Naive thymus-derived CD8-positive, alpha-beta T cell (primary cell): ENCODE measurements at places on chromosomes 2 and 18. TPM values are rescaled to one million over a fixed set of nuclear protein-coding genes. Genes with fewer than 3 reads are reported as not detected.

Gene EFR3B
- 0.05 TPM for total RNA-seq

Gene ASB18
- total RNA-seq = not detected

Gene EGR4
- total RNA-seq = not detected

Gene SATB2
- 0.49 TPM for total RNA-seq

Gene UNC80
- not detected for total RNA-seq

Gene LRATD1
- total RNA-seq = not detected

Gene LIPG
- not detected for total RNA-seq

Gene GPAT2
- total RNA-seq = 9.9 TPM

Gene GNLY
- total RNA-seq = 5.3 TPM

Gene TUBA4B
- not detected for total RNA-seq

Gene DUSP2
- 31.5 TPM for total RNA-seq

Gene SPTBN1
- total RNA-seq = 190 TPM

Gene SNRNP27
- 49.1 TPM for total RNA-seq

Gene NEU2
- total RNA-seq = not detected

Gene ZFAND2B
- total RNA-seq = 69.6 TPM

Gene ATP6V1C2
- total RNA-seq = 0.47 TPM

Gene SERPINB2
- total RNA-seq = 1.5 TPM

Gene OTOS
- not detected for total RNA-seq
